ENCODE measurements at places on chromosomes 7 and 10.

DNA sequence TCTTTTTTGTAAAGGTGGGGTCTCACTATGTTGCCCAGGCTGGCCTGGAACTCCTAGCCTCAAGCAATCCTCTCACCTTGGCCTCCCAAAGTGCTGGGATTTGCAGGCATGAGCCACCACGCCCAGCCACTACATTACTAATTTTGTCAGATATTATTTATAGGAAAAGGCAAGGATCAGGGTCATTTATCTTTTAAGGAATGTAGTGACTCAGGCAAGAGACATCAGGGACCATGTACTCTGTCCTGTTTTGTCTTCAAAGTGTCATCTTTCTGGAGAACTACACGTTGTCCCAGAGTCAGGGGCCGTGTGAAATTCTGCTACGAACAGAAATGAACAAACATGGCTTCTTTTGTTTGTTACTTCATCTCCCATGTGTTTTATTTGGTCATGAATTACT lies 105.3 kb downstream of the NPTX2 start:
- no peak for DNase-seq

- DNase-seq = no peak
Observed at GRCh38 chr7:142539901-142540300, 209.4 kb upstream of the PRSS1 start.

- no peak for DNase-seq
Observed at GRCh38 chr7:37973915-37974314, 53.5 kb downstream of the EPDR1 start.

- no peak for DNase-seq
Observed at GRCh38 chr7:99000904-99001465, 122.7 kb downstream of the TRRAP start.

DNA sequence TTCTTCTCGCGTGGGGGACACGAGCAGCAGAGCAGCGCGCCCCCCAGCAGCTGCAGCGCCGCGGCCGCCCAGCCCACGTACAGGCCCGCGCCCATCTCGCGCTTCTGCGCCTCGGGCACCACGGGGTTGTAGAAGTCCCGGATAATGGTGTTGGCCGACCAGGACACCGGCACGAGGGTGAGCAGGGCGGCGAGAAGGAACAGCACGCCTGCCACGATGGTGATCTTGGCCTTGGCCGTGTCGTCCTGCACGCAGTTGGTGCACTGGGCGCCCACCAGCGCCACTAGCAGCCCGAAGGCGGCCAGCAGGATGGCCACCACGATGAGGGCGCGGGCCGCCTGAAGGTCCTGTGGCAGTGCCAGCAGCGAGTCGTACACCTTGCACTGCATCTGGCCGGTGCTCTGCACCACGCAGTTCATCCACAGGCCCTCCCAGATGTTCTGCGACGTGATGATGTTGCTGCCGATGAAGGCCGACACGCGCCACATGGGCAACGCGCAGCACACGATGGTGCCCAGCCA lies 529 bp downstream of the CLDN3 start:
- DNase-seq = no peak

DNA sequence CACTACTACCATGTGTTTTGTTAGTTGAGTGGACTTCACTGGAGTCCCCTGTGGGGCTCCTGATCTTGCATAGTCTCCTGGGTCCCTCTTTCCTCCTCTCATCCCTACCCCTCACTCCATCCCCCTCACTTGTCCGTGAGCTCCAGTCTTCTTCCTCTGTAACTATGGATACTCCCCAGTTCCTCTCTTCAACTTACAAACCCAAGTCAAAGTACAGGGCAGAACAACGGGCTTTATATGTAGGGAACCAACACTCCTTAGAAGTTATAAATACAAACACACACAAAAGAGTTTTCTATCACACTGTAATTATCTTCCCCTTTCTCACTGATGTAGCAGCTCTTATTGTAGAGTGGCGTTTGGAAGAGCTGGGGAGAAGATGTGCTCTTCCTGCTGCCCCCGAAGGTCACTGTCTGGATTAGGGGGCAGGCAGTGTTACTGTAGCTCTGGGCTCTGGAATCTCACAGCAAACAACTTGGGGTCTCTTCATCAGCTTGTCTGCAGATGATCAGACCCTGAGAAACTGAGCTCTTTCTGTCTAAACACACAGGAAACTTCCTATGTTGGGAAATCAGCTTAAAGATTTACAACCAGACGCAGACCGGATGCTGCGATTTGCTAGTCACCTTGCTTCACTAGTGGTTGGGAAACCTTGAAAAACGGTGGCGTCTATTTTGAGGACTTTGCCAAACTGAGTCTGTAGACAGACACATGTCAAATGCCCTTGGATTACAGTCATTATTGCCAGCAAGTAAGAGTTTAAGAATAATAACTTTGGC lies 13.6 kb downstream of the SNX10 start:
- peak; percentile 95 for DNase-seq

DNA sequence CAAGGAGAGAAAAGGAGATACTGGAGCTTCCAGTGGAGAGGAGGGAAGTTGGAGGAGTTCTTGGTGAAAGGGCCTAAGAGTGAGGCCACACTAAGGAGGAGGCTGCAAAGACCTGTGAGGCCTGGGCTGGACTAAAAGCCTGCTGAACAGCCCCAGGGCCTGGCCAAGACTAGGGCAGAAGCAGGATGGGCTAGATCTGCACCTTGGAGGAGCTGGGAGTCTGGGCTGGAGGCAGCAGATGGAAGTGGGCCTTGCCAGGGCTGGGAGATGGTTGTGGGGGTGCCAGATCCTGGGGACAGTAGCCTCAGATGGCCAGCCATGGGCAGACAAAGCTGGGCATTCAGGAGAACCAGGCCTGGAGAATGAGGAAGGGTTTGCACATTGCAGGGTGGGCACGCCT lies 6.5 kb upstream of the PURB start:
- DNase-seq = no peak

DNA sequence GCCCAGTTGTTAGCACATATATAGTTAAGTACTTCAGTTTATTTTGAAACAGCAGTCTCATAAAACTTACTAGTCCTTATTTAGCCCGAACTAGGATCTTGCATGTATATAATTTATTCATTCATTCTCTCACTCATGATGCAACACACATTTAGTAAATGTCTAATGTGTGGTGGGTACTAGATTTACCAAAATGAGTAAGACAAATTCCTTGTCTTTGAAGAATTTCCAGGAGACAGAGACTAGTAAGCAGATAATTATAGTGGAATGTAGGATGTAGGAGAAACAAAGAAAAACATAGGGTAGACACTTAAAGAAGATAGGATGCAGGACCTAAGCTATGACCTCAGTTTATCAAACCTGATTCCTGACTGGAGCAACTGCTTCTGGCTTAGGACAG lies 120.2 kb upstream of the AMPH start:
- no peak for DNase-seq

GRCh38 chr10:99172128-99172738 lies 63.4 kb downstream of the HPSE2 start:
- DNase-seq = peak; percentile 19

GRCh38 chr10:49177391-49178355 lies 10.5 kb downstream of the TMEM273 start:
- peak; percentile 34 for DNase-seq

DNA sequence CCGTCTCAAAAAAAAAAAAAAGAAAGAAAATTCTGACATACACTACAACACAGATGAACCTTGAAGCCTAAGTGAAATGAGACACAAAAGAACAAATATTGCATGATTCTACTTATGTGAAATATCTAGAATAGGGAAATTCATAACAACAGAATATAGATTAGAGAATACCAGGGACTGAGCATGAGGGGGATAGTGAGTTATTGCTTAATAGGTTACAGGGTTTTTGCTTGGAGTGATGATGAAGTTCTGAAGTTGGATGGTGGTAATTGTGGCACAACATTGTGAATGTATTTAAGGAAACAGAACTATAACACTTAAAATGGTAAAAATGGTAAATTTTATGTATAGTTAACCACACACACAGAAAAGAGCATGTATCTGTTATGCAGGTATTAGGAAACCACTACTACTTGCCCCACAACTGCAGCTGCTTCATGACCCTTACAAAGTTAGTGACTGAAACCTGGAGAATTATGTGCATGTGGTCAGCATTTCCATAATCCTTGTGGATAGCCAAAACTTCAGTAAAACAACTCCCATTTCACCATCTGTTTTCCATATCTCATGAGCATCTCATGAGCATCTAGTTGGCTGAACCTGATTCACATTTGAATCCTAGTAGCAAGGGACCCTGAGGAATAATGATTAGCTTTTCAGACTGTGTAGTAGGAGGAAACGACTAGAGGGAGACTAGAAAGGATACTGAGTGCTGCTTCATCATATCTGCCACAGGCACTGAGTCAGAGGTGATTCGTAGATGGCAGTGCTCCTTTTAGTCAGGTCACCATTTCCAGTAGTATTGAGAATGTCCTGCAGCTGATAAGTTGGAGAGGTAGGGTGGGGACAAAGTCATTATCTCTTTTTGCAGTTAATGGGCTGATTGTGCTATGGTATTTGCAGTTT lies 26.3 kb downstream of the SAMD8 start:
- DNase-seq = no peak

DNA sequence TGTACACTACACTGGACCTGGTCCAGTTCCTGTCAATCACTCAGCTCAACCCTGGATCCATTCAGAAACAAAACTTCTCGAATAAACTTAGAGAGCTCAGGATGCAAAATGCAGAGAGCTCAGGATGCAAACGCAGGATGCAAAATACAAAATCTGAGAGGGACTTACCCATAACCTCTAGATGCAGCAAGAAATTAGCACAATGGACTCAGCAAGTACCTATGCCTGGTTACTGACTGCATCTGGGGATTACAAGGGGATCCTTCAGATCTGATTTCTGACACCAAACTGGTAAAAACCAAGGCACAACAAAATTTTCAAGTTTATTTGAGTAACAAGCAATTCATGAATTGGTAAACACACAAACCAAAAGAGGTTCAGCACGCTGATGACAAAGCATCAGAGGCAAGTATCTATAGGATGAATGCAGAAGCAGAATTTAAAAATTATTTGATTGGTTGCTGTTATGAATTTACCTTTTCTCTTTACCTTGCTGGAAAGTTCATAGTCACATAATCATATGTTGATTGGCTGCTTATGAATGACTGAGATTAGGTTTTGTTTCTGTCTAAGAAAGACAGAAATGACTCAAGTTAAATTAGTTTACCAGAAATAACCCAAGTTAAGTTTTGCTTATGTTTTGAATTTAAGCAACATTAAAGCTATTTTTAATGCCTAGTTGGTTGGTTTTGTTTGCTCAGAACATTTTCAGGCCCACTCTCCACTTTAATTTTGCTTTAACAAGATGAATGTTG lies 11.4 kb downstream of the GIMAP6 start:
- DNase-seq = no peak

- no peak for DNase-seq
Observed at GRCh38 chr7:64619705-64620104, 46.2 kb upstream of the ZNF107 start.

- DNase-seq = no peak
Observed at GRCh38 chr10:74967911-74968666, 141.7 kb downstream of the KAT6B start.

- DNase-seq = peak; percentile 68
Observed at GRCh38 chr7:142557971-142558582, 191.2 kb upstream of the PRSS1 start.

- no peak for DNase-seq
Observed at GRCh38 chr7:148232784-148233183, 357.8 kb upstream of the C7orf33 start.

DNA sequence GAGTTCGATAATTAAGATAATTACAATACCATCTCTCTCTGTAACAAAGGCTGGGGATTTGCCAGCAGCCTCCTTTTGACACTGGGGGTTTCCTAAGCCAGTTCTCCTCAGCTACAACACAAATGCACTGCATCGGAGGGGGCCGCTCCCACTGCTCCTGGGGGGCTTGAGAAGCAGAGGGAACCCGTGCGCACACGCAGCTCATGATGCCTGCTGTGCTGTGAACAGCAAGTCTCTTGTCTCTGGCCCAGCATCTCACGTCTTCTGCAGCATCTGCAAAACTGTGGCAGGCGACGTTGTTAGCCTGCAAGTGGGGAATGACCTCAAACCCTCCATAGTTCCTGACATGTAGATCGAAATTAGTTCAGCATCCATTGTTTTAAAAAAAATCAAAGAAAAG lies 5.5 kb downstream of the VIPR2 start:
- DNase-seq = no peak

GRCh38 chr10:14459665-14460064 lies 128.9 kb upstream of the FRMD4A start:
- DNase-seq = no peak

Data from AML-193 (cell line).